ENCODE measurements at places on chromosomes 2 and 18. TPM values are rescaled to one million over a fixed set of nuclear protein-coding genes. Genes with fewer than 3 reads are reported as not detected.

VIT gene
- total RNA-seq: not detected

DNA sequence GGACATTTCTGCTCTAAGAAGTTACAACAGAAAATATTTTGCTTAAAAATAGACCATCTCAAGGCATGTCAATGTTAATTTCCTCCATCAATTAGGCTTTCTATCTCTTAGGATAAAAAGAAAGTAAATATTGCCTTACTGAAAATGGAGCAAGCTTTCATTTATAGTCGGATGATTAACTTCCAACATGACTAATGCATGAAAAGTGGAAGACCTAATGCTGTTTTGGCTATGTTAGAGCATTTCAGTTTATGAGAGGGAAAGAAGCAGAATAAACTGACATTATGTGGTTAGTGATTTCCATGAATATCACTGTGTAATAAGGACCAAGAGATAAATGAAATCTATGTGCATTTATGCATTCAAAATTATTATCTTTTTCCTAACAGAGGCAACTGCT is 475.2 kb upstream of the UBE2E3 start:
- DNase-seq: no peak
- H3K4me1 ChIP-seq: no peaks in the 10 kb centered on the region
- H3K36me3 ChIP-seq: no peaks in the 10 kb centered on the region
- H3K27ac ChIP-seq: no peak overlapping the region

DNA sequence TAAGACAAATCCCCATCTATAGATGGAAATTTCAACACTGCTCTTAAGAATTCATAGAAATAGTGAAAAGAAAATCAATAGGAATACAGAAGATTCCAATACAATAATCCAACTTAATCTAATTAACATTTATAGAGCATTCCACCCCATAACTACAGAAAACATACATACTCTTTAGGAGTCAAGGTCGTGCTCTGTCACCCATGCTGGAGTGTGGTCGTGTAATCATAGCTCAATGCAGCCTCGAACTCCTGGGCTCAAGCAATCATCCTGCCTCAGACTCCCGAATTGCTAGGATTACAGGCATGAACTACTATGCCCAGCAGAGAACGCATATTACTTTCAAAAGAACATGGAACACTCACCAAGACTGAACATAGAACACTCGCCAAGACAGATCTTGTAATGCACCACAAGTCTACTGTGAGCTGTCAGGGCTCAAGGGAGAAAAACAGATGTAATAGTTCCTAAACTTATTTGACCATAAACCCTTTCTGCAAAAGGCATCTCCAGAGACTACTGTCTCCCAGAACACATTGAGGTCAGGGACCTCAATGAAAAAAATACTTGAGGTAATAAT is 14.1 kb downstream of the MEMO1 start:
- peaks cover 56% of the 10 kb centered on the region for H3K4me1 ChIP-seq
- H3K27ac ChIP-seq: no peak overlapping the region
- no peaks in the 10 kb centered on the region for H3K27me3 ChIP-seq
- no peak for DNase-seq
- H3K36me3 ChIP-seq: peaks cover 2% of the 10 kb centered on the region
- H3K4me3 ChIP-seq: no peak overlapping the region

DNA sequence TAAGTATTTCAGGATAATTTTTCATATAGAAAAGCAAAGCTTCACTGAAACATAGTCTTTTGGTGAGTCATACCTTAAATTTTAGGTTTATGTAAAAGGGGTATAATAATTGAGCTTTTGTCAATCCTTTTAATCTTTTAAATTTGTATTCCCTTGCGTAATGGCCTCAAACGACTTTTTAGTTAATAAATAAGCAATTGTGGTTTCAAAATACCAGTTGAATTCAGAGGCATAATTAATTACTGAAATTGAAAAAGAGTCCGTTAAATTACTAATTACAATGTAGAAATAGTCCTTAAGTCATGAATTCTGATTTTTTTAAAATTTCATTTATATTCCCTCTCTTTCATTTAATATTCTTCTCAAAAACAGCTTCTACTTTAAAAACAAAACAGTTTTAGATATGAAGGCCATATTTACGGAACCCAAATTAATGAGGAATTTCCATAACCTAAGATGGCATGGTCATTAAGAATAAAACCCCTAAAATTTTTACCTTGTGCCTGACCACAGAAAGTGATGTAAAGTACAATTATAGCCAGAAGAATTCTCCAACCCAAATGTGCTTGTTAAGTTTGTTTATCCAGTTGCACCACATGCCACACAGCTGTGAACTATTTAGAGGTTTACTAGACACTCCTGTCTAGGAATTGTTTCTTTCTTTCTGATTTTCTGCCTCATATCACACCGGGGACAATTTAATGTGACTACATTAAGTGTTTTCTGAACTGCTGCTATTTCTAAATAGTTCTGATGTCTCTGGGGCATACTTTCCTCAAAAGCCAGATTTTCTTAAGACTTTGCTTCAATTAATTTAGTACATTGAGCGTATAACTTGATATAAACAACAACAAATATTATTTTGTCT is 60.7 kb upstream of the ITGA4 start:
- no peak overlapping the region for H3K4me3 ChIP-seq
- no peaks in the 10 kb centered on the region for H3K27me3 ChIP-seq
- peaks cover 27% of the 10 kb centered on the region for H3K4me1 ChIP-seq
- DNase-seq: no peak

DNA sequence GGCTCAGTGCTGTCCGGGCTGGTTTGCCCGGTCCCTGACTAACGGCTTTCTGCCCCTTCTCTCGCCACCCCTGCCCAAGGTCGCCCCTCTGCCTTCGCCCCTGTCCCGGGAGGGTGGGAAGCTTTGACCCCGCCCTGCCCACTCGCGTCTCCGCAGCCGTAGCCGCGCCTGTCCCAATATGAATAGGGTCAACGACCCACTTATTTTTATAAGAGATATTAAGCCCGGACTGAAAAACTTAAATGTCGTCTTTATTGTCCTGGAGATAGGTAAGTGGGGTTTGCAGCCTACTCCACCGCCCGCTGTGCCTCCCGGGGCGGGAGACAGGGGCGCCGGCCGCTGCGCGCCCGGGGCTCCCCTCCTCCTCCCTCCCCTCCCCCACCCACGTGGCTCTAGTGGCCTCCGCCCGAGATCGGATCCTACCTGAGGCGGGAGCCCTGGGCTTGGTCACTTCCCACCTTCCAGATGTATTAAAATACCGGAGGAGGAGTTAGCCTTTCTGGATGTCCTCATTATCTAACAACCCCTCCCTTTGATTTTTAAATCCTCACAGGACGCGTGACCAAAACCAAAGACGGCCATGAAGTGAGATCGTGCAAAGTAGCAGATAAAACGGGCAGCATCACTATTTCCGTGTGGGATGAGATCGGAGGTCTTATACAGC is 633 bp downstream of the NABP1 start:
- H3K4me3 ChIP-seq: peak overlapping the region; percentile 96
- peak; percentile 79 for DNase-seq
- H3K27ac ChIP-seq: peak overlapping the region; percentile 99
- peaks cover 43% of the 10 kb centered on the region for H3K36me3 ChIP-seq
- peaks cover 52% of the 10 kb centered on the region for H3K4me1 ChIP-seq

HTRA2 gene
- total RNA-seq: 72.3 TPM

GRCh38 chr2:46435796-46436360 is 43.5 kb upstream of the TMEM247 start:
- peaks cover 3% of the 10 kb centered on the region for H3K27me3 ChIP-seq
- H3K27ac ChIP-seq: no peak overlapping the region
- H3K36me3 ChIP-seq: no peaks in the 10 kb centered on the region
- no peak for DNase-seq

DNA sequence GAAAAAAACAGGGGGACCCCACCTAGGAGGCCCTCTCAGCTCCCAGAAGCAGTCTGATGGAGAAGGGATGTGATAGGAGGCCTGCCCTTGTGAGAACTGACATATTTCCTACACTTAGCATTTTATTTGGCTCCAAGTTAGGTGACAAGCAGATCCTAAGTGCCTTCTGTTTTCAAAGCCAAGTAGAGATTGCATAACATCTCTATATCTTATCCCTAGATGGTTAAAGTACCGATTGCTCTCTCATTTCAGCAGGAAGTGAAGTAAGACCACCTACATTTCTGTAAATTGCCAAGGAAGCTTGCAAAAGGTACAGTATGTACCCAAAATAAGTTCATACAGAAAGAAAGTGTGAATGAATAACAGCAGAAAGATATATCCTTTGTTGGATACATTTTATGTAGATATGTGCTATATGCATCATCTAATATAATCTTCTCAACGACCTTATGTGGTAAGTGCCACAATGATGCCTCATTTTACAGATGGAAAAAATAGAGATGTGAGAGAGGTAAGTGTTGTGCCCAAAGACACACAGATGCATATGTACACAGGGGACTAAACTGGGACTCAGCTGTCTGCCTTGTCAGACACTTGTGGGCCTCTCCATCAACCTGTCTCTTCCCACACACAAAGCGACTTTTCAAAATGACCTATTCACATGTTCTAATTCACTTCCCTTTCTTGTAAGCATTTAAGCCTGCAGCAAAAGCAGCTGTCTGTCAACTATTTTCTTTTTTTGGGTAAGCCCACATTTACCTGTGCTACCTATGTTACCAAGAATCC is 38.9 kb downstream of the DHRS9 start:
- H3K36me3 ChIP-seq: no peaks in the 10 kb centered on the region
- H3K27ac ChIP-seq: peak overlapping the region; percentile 44
- H3K4me1 ChIP-seq: peaks cover 51% of the 10 kb centered on the region

DNA sequence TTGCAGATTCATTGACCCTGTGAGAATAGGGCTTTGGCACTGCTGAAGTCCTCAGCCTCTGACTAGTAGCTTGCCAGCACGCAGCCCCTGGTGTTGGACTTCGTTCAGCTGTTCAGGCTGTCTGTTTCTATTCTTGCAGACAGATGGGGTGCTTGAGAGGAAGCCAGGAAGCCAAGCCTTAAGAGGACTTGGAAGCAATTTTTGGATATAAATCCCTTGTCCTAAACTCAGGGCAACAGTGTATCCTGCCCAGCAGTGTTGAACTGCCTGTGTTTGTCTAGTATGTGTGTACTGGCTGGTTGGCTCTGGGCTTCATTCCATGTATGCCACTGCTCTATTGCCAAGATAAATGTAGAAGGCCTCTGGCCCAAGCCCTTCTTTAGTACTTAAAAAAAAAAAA is 108.6 kb downstream of the COMMD1 start:
- H3K4me1 ChIP-seq: peaks cover 3% of the 10 kb centered on the region
- no peaks in the 10 kb centered on the region for H3K27me3 ChIP-seq
- H3K4me3 ChIP-seq: no peak overlapping the region
- no peaks in the 10 kb centered on the region for H3K36me3 ChIP-seq
- H3K27ac ChIP-seq: no peak overlapping the region

GATA6 gene
- total RNA-seq: 0.07 TPM

MARCHF7 gene
- 84.0 TPM for total RNA-seq

IL1RL2 gene
- total RNA-seq: 1.7 TPM

DNA sequence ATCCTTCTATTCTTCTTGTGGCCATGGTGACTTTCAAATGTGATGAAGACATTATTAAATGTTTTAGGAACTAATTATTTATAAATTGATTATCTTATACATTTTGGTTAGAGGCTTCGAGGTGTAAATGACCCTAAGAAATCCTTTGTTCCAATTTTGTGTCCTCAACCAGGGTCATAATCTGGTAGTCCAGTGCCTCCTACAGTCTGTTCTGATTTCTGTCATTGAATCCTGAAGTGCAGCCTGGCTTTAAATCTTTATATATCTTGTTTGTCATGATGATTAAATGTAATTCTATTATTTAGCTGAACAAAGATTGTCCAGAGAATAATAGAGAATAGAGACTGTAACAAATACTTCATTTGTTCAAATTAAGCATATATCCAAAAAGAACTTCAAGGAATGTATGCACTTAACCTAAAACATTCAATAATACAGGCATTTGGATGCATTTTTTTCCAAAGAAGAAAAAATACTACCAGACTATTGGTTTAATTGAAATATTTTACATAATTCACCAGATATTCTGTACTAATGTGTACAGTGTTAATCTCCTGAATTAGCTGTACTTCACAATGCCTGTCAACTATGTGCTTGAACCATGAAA is 89.8 kb downstream of the PRPF40A start:
- no peaks in the 10 kb centered on the region for H3K36me3 ChIP-seq
- H3K27me3 ChIP-seq: peaks cover 4% of the 10 kb centered on the region
- no peak overlapping the region for H3K27ac ChIP-seq
- no peak for DNase-seq
- no peak overlapping the region for H3K4me3 ChIP-seq
